ENCODE measurements at places on chromosomes 7 and 10.

- peak; percentile 3 for DNase-seq
Observed at GRCh38 chr10:91163869-91164474, 56.5 kb upstream of the PCGF5 start.

DNA sequence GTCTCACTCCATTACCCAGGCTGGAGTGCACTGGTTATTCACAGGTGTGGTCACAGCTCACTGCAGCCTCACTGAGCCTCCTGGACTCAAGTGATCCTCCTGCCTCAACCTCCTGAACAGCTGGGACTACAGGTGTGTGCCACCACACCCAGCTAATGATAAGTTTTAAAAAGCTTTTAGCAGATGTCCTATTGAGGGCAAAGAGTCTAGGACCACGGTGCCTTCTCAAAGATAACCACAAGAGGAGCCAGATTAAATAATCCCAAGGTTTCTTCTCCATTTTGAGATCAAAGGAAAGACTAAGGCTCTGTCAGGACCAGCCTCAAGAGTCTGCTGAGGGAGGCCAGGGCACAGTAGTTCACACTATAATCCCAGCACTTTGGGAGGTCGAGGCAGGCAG is 4.7 kb downstream of the ATP5MF start:
- no peak for DNase-seq

DNA sequence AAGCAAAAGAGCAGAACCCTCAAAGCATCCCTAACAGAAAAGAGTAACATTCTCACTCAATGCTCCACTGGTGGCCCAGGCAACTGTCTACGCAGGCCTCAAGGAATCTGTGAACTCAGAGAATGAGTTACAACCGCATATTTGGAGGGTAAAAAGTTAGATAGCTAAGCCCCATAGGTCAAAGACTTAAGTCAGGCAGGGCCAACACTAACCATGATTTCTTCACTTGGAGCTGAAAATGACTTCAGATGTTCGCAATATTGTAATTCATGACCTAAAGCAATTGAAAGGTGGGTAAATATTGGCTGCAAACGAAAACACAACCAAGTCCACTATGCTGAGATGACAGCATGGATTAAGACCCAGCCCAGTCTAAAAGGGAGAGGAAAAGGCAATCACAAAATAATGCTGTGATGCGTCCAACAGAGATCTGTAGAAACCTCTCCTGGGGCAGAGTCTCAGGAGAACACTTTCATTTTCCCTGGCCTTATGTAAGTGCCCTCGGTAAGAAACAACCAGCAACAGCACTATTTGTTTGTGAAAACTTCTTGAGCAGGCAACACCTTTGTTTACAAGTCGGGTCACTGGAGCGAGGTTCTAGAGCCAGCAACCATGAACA is 176.5 kb downstream of the TNS3 start:
- DNase-seq = no peak

DNA sequence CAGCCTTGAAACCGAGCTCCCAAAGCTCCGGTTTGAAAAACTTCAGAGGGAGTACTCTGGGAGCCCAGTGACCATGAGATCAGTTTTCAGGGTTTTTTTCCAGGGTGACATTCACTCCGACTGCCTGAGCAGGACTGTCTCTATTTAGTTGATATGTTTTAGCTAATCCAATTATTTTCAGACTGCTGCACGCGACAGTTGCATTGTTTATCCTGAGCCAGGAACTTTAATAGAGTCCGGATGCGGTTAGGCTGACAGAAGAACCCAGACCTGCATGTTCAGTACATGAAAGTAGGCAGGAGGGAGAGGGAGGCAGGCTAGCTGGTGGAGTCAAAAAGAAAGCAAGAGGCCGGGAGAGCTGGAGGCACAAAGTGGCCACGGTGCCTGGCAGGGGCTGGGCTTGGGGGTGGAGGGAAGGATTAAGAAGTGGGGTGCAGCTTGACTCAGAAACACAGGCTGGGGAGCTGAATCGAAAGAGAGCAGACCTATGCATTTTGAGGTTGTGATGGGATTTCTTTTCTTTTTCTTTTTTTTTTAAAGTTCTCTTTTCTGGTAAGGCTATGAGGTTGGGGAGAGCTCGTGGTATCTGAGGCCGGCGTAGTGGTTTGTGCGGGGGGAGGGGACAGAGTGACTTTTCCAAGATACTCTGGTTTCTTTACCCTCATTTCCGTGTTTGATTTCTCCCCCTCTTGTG is 5.7 kb downstream of the GATA3 start:
- DNase-seq = no peak

DNA sequence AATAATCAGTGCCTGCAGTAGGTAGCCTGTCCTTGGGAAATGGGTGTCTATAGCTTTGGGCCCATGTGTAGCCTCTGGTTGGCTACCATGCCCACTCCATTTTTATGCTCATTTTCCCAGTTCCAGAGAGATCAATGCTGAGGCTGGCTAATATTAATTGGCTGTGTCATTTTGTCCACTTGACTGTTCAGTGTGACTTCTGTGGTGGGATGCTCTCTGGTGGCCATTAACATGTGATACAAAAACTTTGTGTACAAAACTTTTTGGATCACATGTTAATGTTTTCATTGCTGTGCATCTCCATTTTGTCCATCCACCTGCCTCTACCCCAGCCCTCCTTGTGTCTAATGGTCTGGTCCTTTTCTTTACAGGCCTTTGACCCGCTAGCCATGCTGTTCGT is 22.7 kb downstream of the VIM start:
- DNase-seq = no peak

- no peak for DNase-seq
Observed at GRCh38 chr7:36937754-36938563, 213.7 kb upstream of the AOAH start.
